Astrocyte (in vitro differentiated cells and primary cell): ENCODE measurements at places on chromosomes 6 and 20. TPM values are rescaled to one million over a fixed set of nuclear protein-coding genes. Genes with fewer than 3 reads are reported as not detected.
A peak's percentile ranks its signal among the peaks of the same experiment; 100 is the strongest.

The PLN gene
- total RNA-seq = 0.43 TPM in 1 of 2 replicates, not detected in the other

The GJA10 gene
- not detected in 2 replicates for total RNA-seq

GRCh38 chr6:96861588-96861987, 24.3 kb upstream of the GPR63 start:
- DNase-seq = no peak

DNA sequence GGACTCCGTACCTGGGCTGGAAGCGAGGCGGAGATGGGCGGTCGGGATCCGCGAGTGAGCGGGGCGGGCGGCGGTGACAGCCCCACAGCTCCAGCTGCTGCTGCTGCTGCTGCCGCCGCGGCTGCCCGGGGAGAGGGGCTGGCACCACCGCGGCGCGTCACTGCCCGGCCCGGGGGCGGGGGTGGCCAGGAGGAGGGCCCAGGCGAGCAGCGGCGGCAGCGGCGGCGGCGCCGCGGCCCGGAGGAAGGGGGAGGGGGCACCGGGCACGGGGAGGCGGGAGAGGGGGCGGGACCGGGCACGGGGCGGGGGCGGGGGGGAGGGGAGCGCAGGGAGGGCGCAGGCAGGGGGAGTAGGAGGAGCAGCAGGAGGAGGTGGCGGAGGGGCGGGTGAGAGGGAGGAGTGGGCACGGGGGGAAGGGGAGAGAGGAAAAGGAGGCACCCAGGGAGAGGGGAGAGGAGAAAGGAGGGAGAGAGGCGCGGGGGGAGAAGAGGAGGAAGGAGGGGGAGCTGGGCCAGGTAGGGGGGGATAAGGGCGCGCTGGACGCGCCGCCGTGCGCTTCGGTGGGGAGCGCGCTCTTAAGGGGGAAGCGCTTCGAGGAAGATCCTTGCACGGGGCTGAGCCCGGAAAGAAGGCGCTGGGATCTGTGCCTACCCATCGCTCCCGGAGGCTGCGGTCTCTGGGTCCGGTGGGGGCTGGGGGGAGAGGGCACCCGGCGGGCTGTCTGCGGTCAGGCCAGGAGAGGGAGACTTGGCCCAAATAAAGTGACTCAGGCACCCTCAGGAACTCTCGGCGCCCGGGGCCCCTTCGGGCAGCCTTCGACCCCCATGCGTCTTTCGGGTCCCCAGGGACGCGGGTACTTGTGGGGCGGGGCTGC, 101.5 kb downstream of the NOL4L start:
- peak; percentile 77 for DNase-seq

GRCh38 chr6:144265061-144265357, 20.1 kb upstream of the UTRN start:
- peak; percentile 79 for DNase-seq

- peak; percentile 10 for DNase-seq
These were observed 155.4 kb downstream of the NRN1 start for GRCh38 chr6:5851261-5851757.

DNA sequence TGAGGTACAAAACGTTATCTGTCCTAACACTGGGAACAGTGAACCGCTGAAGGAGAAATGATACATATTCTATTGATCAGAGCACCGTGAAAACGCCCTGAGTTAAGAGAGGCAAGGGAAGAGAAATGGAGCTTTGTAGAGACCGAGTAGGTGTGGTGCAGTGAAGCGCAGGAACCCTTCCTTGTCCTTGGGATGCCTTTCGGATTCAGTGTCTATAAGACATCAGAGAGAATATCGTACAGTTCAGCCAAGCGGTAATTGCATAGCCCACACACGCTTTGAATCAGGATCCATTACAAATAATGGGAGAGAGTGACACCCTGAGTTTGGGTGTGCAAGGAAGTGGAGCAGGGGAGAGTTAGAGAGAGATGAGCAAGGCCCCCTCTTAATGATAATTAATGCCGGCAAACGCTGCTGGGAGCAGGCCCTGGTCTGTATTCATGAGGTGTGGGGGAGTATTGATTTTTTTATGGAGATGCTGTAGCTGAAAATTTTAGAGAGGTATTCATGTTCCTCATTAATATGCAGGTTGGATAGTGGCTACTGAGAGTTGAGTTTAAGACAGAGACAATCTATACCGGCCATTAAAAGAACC, 20.7 kb downstream of the NOX3 start:
- DNase-seq = no peak

The CRISP3 gene
- not detected in 2 replicates for total RNA-seq

The RXRB gene
- 34.0 and 39.4 TPM in 2 replicates for total RNA-seq

- DNase-seq = no peak
These were observed 5.1 kb downstream of the PABPC1L start for GRCh38 chr20:44914924-44915323.

- peak; percentile 32 for DNase-seq
These were observed 2.4 kb downstream of the CSTL1 start for GRCh38 chr20:23441850-23442313.

The LRRN4 gene
- 1.0 and 1.1 TPM in 2 replicates for total RNA-seq

The C4B gene
- total RNA-seq = 3.2 and 3.7 TPM in 2 replicates

The ASF1A gene
- total RNA-seq = 35.7 and 36.4 TPM in 2 replicates

The FAM209B gene
- total RNA-seq = 0.60 TPM in 1 of 2 replicates, not detected in the other

DNA sequence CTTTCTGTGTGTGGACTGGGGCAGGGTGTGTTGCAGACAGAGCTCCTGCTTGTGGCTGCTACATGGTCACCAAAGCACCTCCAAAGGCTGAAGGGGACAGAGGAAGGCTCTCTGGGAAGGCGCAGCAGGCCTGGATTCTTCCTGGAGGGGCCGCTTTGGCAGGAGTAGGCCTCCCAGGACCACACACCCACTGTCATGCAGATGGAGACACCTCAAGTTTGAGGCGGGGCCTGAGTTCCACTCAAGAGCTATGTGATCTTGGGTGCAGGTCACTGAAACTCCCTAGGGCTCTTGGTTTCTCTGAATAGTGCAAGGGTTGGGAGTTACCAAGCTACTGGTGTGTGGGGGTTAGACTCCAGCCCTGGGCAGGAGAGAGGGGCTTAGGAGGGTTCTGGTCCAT, 27.9 kb downstream of the EFCAB8 start:
- no peak for DNase-seq

The BHLHE23 gene
- total RNA-seq = not detected in 2 replicates
